Smooth muscle cell of trachea (primary cell): ENCODE measurements at places on chromosomes 7 and 10. TPM values are rescaled to one million over a fixed set of nuclear protein-coding genes. Genes with fewer than 3 reads are reported as not detected.

KLF14 gene
- under 0.01 TPM in 1 of 2 replicates, not detected in the other for total RNA-seq

LEP gene
- not detected in 2 replicates for total RNA-seq

PLCE1 gene
- 2.3 and 3.5 TPM in 2 replicates for total RNA-seq

LRRC17 gene
- 82.2 and 143 TPM in 2 replicates for total RNA-seq

ZNF735 gene
- total RNA-seq = not detected in 2 replicates

NAT16 gene
- total RNA-seq = not detected in 2 replicates

GPRIN2 gene
- total RNA-seq = not detected in 2 replicates
